ENCODE measurements at places on chromosomes 5 and 9. TPM values are rescaled to one million over a fixed set of nuclear protein-coding genes. Genes with fewer than 3 reads are reported as not detected.

PCDHGA7 gene
- total RNA-seq, result 1.2 TPM

PMPCA gene
- 81.1 TPM for total RNA-seq

TMOD1 gene
- 1.8 TPM for total RNA-seq

SPAG8 gene
- 0.35 TPM for total RNA-seq

PCDHB2 gene
- 3.9 TPM for total RNA-seq

C9orf50 gene
- total RNA-seq, result not detected

PDLIM4 gene
- total RNA-seq, result 0.45 TPM

PLCXD3 gene
- 0.07 TPM for total RNA-seq

SLC28A3 gene
- total RNA-seq, result not detected

ADAMTS16 gene
- total RNA-seq, result 1.9 TPM

NIPAL4 gene
- 10.9 TPM for total RNA-seq

DRD1 gene
- 0.13 TPM for total RNA-seq

LCN10 gene
- not detected for total RNA-seq

MAMDC4 gene
- 2.6 TPM for total RNA-seq

OSMR gene
- 47.0 TPM for total RNA-seq

OMD gene
- total RNA-seq, result not detected

UBTD2 gene
- total RNA-seq, result 15.1 TPM
